ENCODE measurements at places on chromosomes 11 and 22. TPM values are rescaled to one million over a fixed set of nuclear protein-coding genes. Genes with fewer than 3 reads are reported as not detected.

DNA sequence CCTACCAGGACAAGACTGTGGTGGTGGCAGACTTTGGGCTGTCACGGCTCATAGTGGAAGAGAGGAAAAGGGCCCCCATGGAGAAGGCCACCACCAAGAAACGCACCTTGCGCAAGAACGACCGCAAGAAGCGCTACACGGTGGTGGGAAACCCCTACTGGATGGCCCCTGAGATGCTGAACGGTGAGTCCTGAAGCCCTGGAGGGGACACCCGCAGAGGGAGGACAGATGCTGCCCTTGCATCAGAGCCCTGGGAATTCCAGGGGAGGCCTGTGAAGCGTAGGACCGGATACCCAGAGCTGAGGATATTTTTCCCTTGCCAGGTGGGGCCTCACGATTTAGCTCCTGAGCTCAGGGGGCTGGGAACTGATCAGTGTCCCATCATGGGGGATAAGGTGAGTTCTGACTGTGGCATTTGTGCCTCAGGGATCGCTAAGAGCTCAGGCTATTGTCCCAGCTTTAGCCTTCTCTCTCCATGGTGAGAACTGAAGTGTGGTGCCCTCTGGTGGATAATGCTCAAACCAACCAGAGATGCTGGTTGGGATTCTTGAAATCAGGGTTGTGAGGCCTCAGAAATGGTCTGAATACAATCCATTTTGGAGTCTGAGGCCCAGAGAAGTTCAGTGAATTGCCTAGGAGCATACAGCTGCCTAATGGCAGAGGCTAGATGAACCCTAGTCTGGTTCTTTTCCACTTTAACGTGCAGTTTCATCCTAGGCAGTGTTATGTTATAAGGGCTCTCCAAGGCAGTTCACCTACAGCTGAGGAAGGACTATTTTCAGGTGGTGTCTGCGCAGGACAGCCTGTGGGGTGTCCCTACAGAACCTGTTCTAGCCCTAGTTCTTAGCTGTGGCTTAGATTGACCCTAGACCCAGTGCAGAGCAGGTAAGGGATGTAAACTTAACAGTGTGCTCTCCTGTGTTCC lies 19.5 kb downstream of the PIK3IP1 start:
- H3K27ac ChIP-seq: peak overlapping the region; percentile 63
- H3K4me1 ChIP-seq: no peaks in the 10 kb centered on the region
- peak; percentile 58 for DNase-seq
- H3K36me3 ChIP-seq: peaks cover 3% of the 10 kb centered on the region
- no peak overlapping the region for H3K4me3 ChIP-seq
- H3K27me3 ChIP-seq: no peaks in the 10 kb centered on the region

DNA sequence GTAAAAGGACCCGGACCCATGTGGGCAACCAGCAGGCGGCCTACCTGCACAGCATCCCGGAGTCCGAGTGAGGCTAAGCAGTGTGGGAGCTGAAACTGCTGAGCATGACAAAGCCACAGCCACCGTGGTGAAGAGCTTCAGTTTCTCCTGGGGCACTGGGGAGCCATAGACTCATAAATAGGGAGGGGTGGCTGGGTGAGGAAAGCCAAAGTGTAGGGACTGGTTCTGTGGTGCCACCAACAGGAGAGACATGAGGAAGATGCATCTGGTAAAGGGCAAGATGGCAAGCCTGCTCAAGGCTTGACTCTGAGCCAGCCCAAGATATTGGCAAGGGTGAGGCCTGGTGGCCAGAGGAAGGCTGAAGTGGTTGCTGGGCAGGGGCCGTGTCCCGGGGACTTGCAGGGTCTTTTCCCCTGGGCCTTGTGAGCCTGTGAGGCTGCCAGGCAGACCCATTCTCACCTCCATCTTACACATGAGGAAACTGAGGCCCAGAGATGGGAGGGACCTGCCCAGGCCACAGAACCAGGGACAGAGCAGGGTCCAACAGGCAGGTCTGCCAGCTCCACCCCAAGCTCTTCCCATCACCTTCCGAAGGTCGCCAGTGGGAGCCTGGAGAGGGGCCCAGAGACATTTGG lies 30.4 kb downstream of the CYTH4 start:
- H3K27ac ChIP-seq: no peak overlapping the region
- no peak overlapping the region for H3K4me3 ChIP-seq
- H3K4me1 ChIP-seq: peaks cover 4% of the 10 kb centered on the region
- H3K27me3 ChIP-seq: no peaks in the 10 kb centered on the region
- DNase-seq: no peak

DNA sequence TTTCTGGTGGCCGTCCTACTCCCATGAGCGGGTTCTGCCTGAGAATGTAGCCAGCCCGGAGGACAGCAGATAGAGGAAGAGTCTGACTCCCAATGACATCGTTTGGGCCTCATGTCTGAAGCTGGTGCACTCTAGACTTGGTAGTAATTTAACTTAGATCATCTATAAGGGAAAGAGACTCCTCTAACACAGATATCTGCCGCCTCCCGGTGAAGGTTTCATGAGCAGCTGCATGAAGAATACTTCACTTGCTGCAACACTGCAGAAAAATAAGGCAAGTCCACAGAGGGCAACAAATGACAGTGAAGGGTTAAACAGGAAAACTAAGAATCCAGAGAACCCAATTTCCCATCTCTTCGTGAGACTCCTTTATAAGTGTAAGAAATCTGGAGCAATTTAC lies 5.9 kb upstream of the ARL2 start:
- no peak overlapping the region for H3K4me3 ChIP-seq
- no peaks in the 10 kb centered on the region for H3K4me1 ChIP-seq
- H3K27me3 ChIP-seq: no peaks in the 10 kb centered on the region

- no peak for DNase-seq
- H3K27ac ChIP-seq: no peak overlapping the region
- no peaks in the 10 kb centered on the region for H3K27me3 ChIP-seq
These were observed 15.4 kb upstream of the HYLS1 start for GRCh38 chr11:125872138-125872491.

DNA sequence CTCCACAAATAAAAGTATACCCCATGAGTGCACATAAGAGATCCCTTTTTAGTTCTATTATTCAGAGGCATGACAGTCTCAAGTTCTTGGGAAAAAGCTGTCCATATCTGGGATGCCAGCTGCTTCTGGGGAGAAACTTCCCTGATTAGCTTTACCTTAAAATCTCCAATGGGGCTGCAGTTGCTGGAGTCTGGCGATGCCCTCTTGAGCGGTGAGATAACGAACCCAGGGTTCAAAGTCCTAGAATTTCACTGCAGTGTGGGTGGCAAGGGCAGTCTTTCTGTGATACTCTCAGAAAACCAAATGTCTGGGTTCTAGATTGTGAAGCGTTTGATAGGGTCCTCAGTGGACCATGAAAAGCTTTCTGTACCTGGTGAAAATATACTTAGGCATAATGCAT lies 7.4 kb upstream of the PRR33 start:
- no peak overlapping the region for H3K4me3 ChIP-seq
- no peak for DNase-seq
- H3K27ac ChIP-seq: no peak overlapping the region

DNA sequence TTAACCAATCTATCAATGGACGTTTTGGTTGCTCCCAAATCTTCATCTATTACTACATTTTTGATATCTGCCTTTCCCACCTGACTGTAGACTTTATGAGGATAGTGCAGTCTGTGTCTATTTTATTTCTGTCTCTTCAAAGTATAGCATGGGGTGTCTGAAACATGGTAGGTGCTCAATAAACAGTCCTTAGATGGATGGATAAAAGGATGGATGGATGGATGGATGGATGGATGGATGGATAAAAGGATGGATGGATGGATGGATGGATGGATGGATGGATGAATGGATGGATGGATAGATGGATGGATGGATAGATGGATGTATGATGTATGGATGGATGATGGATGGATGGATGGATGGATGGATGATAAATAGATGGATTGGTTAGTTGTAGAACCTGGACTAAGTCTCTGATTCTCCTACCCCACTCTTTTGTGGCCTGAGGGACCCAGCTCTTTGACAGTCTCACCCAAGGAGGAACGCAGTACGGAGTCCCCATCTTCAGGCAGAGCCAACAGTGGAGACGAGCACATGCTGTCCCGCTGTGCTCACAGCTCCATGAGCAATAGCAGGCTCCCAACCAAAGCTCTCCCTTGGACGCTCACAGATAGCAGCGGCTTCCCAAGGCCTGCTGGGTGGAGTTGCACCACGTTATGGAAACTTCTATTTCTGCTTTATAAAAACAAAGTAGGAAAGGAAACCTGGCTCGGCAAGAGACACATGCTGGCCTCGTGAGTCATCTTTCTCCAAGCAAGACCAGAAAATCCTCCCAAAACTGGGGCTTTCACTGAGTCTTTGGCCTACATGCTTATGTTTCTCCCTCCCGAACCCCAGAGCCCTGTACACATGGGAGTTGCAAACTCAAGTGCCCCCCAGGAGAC lies 448.0 kb downstream of the MIAT start:
- H3K27ac ChIP-seq: peak overlapping the region; percentile 22
- H3K27me3 ChIP-seq: no peaks in the 10 kb centered on the region
- DNase-seq: no peak
- H3K36me3 ChIP-seq: no peaks in the 10 kb centered on the region

- no peak for DNase-seq
- no peaks in the 10 kb centered on the region for H3K4me1 ChIP-seq
- H3K36me3 ChIP-seq: no peaks in the 10 kb centered on the region
- H3K27me3 ChIP-seq: no peaks in the 10 kb centered on the region
- peak overlapping the region; percentile 59 for H3K27ac ChIP-seq
These were observed 6.3 kb upstream of the SH3BP1 start for GRCh38 chr22:37633089-37633624.

DNA sequence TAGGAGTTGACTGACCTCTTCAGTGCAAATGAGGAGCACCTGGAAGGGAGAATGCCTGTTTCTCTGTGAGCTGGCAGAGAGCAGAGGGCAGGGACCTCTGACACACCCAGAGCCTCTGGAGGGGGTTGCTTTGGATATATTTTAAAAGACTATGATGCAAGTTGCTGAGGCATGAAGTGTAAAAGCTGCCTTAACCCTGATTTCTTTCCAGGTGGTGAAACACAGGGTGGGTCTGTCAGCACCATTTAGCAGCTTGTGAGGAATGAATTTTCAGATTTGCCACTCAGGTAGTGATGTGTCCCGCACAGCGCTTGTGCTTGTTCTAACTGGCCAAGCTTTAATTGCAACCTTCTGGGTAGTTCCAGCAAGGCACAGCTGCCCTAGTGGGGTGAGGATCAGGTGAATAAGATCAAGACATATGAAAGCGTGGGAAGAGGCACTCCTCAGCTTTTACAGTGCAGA lies 90.2 kb downstream of the SWAP70 start:
- no peak overlapping the region for H3K27ac ChIP-seq
- no peaks in the 10 kb centered on the region for H3K36me3 ChIP-seq
- no peak overlapping the region for H3K4me3 ChIP-seq
- peaks cover 4% of the 10 kb centered on the region for H3K4me1 ChIP-seq
- no peaks in the 10 kb centered on the region for H3K27me3 ChIP-seq
- no peak for DNase-seq

GRCh38 chr11:123011510-123011909 lies 29.9 kb upstream of the BSX start:
- no peaks in the 10 kb centered on the region for H3K36me3 ChIP-seq
- DNase-seq: no peak
- no peaks in the 10 kb centered on the region for H3K27me3 ChIP-seq
- no peak overlapping the region for H3K4me3 ChIP-seq
- no peak overlapping the region for H3K27ac ChIP-seq

GRCh38 chr11:6268820-6269219 lies 9.2 kb downstream of the CCKBR start:
- no peaks in the 10 kb centered on the region for H3K36me3 ChIP-seq
- H3K27me3 ChIP-seq: no peaks in the 10 kb centered on the region
- no peak for DNase-seq
- H3K4me3 ChIP-seq: no peak overlapping the region
- H3K4me1 ChIP-seq: no peaks in the 10 kb centered on the region

GRCh38 chr22:23756891-23757290 lies 2.7 kb upstream of the VPREB3 start:
- no peak overlapping the region for H3K4me3 ChIP-seq
- H3K36me3 ChIP-seq: no peaks in the 10 kb centered on the region
- no peak for DNase-seq
- H3K27ac ChIP-seq: no peak overlapping the region
- no peaks in the 10 kb centered on the region for H3K27me3 ChIP-seq
- H3K4me1 ChIP-seq: no peaks in the 10 kb centered on the region

- peak overlapping the region; percentile 25 for H3K27ac ChIP-seq
- H3K27me3 ChIP-seq: no peaks in the 10 kb centered on the region
- H3K4me3 ChIP-seq: no peak overlapping the region
- peaks cover 12% of the 10 kb centered on the region for H3K4me1 ChIP-seq
These were observed 78.4 kb downstream of the C22orf31 start for GRCh38 chr22:28983190-28983589.

GRCh38 chr11:123427405-123427804 lies 2.7 kb upstream of the GRAMD1B start:
- H3K4me3 ChIP-seq: no peak overlapping the region
- H3K4me1 ChIP-seq: no peaks in the 10 kb centered on the region
- no peak for DNase-seq
- H3K27me3 ChIP-seq: peaks cover 2% of the 10 kb centered on the region
- H3K27ac ChIP-seq: no peak overlapping the region

Gene MUC5B
- total RNA-seq: 17.3 TPM

Gene KCNJ4
- not detected for total RNA-seq

Gene IRAG1
- total RNA-seq: 14.7 TPM

Gene MS4A15
- not detected for total RNA-seq

Gene OR5B21
- not detected for total RNA-seq

Gene DDTL
- total RNA-seq: 2.2 TPM

Gene OR4C16
- total RNA-seq: not detected

Gene OLFML1
- total RNA-seq: 3.5 TPM

Gene APOA5
- total RNA-seq: not detected

Gene LRRC51
- 13.1 TPM for total RNA-seq

Gene RTN4RL2
- total RNA-seq: 0.51 TPM

Gene CYP2D6
- 0.73 TPM for total RNA-seq

Gene SULT4A1
- total RNA-seq: 0.14 TPM

Gene NLRP14
- 1.1 TPM for total RNA-seq
